Uterus (tissue), 4 donors: ENCODE measurements at places on chromosomes 7 and 10.

DNA sequence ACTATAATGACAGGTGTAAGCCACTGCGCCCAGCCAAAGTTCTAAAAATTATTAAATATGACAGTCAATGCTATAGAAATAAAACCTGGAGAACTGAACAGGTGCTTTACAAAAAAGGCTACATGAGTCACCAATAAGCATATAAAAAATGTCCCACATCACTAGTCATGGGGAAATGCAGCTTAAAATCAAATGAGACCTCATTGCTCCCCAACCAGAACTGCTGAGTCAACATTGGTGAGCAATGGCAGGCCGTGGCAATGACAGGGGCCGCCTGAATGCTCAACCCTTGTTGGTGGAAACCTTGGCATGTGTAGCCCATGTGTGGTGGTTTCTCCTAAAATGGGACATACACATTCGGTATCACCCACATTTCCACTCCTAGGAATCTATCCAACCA is 352.3 kb upstream of the KLF6 start:
- DNase-seq: no peak

- no peak for DNase-seq
These were observed 1.5 kb downstream of the SLC25A13 start for GRCh38 chr7:96320442-96320841.

DNA sequence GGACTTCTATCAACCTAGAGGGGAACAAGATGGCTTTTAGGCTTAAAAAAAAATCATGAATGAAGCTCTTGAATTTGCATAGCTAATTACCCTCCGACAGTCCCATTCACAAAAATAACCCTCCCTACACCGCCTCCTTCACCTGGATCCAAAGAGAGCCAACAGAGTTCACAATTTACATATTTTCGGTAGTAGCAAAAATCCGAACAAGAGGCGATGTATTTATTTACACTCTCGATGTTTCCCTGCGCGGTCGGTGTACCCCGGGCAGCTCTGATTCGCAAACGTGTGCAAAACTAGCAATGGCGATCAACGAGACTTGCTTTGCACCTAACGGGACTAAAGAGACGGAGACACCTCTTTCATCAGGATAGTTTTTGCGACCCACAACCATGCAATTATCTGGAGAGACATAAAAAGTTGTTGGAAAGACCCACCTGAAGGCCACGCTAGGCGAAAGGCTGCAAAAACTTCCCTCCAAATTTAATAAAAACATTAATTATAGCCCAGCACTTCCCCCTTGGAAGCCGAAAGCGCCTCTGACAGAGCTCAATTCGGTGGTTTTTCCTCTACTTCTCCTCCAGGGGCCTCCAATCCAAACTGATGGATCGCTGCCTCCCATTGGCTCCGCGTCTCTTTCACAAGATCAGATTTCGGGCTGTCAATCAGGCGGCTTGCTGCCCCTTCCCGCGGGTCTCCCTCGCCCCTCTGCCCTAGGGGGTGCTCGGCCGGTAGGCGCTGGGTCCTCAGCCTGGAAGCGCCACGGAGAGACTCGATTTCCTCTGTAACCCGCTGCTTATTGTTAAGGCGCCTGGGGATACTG is at the start of gene ETV1:
ETV1 (minus strand) TSS at position 541 of the 823 bp plus-strand sequence. CDS start 614 bp downstream, outside the sequence.
- DNase-seq: peak; percentile 54

DNA sequence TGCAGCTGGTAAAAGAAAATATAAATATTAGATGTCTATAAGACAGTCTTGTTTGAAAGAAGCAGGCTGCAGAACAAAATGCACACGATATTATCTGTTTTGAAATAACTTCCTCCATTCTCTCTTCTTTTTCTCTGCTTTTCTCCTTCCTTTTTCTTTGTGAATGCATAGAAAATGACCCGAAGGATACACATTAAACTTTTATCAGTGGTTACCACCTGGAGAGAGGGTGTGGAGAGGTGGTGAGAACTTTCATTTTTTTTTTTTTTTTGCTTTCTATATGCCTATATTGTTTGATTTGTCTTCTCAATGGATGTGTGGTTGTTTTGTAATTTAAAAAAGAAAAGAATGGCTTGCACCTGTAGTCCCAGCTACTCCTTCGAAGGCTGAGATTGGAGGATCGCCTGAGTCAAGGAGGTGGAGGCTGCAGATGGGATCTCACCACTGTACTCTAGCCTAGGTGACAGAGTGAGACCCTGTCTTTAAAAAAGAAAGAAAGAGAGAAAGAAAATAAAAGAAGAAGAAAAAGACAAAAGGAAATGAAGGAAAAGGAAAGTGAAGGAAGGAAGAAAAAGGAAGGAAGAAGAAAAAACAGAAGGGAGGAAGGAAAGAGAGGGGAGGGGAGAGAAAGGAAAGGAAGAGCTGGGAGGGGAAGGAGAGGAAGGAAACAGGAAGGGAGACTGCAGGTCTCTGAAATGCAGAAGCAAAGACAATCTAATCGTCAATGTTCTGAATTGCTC is 64.4 kb downstream of the SAMD9 start:
- no peak for DNase-seq

GRCh38 chr10:72663971-72664370 is 28.0 kb upstream of the MCU start:
- DNase-seq: no peak

DNA sequence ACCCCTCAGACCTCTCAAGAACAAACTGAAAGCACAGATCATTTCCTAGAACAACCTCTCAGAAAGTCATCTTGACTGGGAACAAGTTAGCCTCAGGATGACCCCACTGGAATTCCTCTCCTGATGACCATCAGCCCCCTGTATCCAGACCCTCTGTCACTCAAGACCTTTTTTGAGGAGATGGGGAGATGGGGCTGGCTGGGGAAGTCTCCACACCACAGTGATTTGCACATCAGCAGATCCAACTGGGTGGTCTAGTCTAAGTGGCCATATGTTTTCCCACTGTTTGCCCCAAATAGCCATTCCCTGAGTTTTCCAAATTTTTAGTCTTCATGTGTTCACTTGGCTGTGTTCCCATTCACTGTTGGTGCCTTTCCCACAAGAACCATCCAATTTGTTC is 452.4 kb upstream of the NPVF start:
- DNase-seq: no peak

- DNase-seq: no peak
These were observed 90.4 kb downstream of the IDE start for GRCh38 chr10:92483539-92483938.

- no peak for DNase-seq
These were observed 7.6 kb downstream of the CYCS start for GRCh38 chr7:25117226-25118047.

DNA sequence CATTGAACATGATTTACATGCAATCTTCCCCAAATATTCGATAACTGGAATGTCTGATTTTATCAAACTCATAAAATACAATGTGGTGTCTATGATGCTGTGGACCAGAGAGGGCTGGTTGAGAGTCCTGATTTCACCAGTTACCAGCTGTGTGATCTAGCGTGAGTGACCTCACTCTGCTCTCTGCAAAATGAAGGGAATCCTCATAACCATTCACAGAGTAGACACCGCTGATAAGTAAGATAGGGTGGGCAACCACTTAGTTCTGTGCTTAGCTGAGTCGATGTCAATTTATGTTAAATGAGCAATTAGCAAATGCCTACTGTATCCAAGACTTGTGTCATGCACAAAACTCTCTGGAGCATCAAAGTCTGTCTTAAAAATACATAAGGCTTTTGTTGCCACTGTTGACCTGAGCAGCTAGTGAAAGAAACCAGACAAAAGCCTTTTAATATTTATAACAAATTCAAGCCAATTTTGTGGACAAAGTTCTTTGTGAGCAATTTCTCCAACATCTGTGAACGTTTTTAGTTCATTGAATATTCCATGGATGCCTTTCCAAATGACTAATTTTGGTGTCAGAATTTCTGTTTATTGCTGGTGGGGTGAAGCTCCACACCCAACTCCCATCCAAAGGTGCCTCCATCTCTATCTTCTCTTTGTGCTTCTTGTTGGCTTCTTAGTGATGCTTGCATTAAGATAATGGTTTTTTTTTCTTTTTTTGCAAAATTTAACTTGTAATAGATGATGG is 314.2 kb downstream of the ADRA2A start:
- no peak for DNase-seq

DNA sequence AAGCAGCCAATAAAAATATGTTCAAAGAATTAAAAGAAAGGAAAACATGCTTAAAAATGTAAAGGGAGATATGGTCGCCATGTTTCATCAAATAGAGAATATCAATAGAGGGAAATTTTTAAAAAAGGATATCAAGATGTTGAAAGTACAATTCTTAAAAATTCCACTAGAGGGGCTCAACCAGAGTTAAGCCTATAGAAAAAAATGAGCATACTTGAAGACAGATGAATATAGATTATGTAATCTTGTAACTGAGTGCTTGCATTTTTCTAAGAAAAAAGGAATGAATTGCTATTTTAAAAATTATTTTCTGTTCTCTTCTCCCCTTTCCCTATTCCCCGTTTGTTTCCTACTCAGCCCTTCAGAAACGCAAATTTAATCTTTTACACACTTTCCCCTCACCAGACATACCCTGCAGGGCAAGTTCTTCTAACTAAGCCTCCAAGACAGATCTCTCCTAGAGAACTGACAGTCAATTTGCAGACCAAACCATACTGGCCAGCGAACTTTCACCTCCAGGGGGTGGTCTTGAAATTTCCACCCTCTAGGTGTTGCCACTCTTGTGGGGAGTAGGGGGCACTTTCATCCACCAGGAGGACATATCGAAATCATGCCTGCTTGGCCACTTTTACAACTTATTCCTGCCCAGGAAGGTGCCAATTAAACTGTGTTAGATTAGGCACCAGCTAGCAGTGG is 67.7 kb downstream of the NSUN6 start:
- DNase-seq: no peak

DNA sequence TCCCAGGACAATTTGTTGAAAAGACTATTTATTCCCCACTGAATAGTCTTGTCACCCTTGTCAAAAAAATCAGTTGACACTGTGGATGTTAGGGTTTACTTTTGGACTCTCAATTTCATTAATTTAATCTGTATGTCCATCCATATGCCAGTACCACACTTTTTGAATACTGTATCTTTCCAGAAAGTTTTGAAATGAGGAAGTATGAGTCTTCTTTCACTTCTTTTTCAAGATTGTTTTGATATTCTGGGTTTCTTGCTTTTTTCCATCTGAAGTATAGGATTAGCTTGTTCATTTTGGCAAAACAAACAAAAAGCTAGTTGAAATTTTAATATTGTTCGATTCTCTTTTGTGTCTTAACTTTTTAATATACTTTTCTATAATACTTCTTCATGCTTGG is 21.7 kb downstream of the KLHDC10 start:
- no peak for DNase-seq

- no peak for DNase-seq
These were observed 20.8 kb upstream of the PTF1A start for GRCh38 chr10:23171232-23171876.

- no peak for DNase-seq
These were observed 4.1 kb upstream of the OIT3 start for GRCh38 chr10:72889391-72889831.

- DNase-seq: no peak
These were observed 553 bp downstream of the VDAC2 start for GRCh38 chr10:75211007-75211691.

- no peak for DNase-seq
These were observed 399.2 kb upstream of the AUTS2 start for GRCh38 chr7:69199041-69199440.

GRCh38 chr7:27102581-27103442 is at the start of gene HOXA2:
TSS of gene HOXA2 (minus strand) at chr7:27102683. CDS start at chr7:27102500, 183 bp downstream.
- no peak for DNase-seq

- no peak for DNase-seq
These were observed 342.7 kb upstream of the ETV1 start for GRCh38 chr7:14332155-14332554.

DNA sequence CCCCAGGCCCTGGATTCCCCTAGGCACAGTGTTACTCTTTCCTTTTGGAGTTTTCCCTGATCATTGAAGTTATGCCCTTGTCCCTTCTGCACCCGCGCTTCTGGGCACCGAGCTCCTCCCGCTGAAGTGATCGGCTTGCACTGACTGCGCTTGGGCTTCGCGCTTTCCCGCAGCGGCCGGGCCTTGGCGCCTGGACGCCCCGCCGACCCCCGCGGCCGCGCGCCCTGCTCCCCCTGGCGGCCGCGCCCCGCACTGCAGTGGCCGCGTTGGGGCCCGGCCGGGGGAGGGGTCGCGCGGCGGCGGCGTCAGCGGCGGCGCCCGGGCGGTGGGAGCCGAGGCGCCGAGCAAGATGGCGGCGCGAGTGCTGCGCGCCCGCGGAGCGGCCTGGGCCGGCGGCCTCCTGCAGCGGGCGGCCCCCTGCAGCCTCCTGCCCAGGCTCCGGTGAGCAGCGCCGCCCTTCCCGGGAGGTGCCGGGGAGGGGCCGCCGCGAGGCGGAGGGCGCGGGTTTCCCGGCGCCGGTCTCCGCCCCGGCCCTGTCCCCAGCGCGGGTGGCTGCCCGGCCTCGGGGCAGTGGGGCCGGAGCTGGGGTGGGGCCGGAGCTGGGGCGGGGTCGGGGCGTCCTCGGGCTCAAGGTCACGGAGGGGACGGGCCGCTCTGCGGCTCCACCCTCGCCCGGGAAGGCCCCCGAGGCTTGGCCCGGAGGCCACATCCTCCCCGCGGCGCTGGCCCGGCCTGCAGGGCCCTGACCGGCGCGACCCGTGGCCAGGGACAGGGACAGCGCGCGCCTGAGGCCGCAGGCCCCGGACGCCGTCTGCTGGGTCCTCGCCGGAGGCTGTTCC is at the start of gene NIPSNAP2:
NIPSNAP2 (plus strand) TSS at position 325 of the 839 bp plus-strand sequence; CDS start at position 350, 25 bp downstream.
- peak; percentile 43 for DNase-seq

DNA sequence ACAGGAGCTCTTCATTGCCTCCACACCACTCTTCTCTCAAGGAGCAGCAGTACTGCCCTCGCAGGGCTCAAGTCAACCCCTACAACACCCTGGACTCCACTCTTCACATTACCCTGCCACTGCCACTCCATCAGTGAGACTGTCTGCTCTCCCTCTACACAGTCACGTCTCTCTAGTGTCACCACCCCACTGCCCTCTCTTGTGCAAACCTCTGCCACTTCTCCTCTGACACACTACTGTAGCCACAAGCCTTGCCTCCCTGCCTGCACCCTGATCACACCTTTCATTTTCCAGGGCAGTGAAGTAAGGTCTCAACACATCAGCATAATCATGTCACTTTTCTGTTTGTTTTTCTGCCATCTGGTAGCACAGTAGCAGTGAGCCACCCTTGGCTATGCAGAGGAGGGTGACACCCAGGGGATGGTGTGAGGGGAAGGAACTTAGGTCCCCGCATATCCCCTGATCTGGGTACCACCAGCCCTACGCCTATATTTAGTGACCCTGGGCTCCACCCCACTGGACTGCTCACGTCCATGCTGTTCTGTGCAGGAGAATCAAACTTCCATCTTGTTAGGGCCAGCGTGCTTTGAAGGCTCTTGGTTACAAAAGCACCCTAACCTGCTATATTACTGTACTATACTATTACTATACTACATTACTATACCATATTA is 1.6 kb downstream of the C10orf143 start:
- DNase-seq: no peak

GRCh38 chr10:116699049-116699448 is 43.3 kb downstream of the HSPA12A start:
- DNase-seq: no peak
